NCI-H1417 treated with DMSO at 0.1 percent for 48 hours (cell line): ENCODE measurements at places on chromosomes 13 and 19.

DNA sequence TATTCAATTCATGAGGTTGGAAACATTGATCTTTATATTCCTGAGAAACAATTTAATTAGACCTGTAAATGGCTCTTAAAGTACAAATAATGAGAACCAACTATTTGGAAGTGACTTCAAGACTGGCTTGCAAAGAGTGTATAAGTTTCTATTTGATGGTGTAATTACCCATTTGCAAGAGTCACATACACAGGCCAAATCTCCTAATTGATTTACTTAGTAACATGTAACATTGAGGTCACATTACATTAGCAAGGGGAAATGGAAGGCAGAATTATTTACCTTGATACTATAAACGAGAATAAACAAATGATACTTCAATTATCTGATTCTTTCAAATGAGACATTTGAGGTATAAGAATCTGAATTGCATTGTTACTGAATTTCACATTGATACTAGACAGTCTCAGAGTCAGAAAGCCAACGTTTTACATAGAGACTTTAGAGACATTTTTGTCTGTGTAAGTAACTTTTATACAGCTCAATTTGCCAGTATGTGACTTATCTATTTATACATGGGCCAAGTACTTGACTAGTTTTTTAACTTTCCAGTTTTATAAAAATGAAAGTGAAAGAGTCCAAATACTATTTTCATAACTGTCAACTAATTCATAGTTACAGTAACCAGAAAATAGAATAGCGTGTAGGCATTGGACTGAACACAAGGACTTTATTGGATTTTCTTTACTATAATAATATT lies 95.6 kb upstream of the RFC3 start:
- DNase-seq, result no peak

DNA sequence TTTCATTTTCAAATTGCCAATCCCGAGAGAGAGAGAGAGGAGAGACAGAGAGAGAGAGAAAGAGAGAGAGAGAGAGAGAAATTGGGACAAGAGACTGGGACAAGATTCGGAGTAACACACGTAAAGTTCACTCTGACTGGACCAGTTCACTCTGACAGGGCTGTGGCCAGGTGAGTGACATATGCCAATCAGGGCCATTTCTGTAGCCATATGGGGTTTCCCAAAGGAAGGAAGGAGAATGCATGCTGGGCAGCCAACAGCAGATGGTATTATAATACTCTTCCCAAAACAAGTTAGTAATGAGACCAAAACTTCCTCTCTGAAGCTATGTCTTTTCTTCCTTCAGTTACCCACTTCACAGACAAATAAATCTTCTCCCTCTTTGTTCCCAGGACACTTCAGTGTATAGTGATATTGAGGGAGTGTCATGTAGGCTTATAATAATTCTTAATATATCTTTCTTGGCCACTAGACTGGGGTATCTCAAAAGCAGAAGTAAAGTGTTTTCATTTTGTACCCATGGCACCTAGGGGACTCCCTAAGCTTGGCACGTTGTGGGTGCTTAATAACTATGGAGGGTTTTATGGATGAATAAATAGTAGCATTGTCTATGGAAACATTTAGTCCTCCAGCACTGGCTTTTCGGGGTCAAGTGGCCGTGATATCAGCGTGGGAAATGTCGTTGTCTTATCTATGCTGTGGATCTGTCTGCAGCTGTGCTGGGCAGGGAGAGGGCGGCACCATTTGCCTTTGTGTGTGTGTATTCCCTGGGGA lies 51.6 kb downstream of the SERP2 start:
- DNase-seq, result no peak

DNA sequence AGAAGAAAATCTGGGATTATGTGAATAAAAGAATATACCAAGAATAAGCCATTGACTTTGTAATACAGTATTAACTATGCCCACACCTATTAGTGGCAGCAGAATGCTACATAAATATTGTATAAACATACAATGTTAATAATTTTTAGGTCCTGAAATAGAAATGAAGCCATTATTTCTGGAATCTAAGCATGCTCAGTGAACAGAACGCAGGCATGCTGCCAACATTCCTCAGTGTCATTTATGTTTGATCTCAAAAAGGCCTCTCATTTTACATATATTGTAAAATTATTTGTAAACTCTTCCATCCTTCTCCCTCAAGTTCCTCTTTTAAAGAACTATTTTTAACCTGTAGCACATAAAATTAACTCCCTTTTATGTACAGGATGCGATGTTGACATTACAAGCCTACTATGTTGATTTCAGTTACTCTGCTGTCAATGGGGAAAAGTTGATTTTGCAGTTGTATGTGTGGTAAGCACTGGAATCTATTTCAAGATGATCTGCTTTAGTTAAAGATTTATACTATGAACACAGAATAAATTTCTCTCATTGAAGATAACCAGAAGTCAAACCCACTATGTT lies 118.8 kb downstream of the VWA8 start:
- no peak for DNase-seq

DNA sequence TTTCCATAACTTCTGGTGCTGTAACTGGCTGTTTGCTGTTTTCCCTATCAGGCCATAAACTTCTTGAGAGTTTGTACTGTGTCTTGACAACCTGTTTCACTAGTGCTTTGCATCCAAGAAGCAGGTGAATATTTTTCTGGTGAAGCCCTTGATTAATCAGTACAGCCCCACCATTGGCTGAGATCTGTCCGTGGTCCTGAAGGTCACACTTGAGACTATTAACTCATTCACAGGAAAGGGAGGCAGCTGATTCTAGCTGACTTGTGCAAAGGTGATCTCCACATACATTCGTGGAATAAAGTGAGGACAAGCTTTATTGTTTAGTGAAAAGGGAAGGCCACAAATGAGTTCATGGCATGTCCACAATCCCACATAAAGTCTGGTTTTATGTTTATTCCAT lies 61.4 kb upstream of the ZNF835 start:
- DNase-seq, result no peak

DNA sequence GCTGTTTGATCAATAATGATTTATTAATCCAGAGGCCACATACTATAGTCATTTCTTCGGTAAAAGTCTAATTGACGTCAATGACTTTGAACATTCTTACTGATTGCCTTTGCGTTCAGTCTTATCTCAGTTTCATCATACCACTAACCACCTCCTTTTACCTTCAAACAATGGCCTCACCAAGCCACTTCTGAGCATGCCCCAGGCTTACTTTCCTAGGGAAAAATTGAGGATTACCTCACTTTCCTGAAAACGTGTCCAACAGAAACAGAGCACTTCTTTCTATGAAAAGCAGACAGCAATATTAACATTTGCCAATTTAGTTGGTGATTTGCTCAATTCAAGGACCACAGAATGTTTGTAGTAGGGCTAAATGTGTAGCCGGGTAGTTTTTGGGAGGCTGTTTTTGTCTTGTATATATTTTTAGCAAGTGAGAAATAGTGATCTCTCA lies 157.6 kb downstream of the KLF5 start:
- DNase-seq, result no peak

DNA sequence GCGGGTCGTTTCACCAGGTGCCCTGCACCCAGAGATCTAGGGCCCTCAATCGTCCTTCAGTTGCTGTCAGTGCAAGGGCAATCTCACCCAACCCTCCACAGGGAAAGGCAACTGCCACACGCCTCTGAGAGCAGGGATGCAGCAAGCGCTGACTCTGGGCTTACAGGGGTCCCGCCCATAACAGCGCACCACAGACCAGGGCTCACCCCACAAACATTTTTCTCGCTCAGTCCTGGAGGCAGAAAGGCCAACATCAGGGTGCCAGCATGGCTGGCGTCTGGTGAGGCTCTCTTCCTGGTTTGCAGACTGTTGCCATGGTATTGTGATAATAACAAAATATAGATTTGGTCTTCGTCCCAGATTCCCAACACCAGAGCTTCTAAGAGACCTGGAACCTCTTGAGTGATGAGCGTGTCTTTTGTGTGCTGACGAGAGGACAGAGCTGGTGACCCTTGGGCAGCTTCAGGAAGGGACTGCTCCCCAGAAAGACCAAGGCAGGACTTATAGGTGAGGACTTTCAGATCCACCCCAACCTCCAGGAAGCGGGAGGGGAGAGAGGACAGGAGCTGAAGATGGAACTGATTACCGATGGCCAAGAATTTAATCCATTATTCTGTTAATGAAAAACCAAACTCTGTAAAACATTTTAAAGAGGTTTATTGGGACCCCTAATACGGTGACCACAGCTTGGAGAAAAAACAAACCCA lies 51.3 kb downstream of the C13orf46 start:
- no peak for DNase-seq
